ENCODE measurements at places on chromosomes 6 and 20.

GRCh38 chr6:17536586-17536985 is 63.5 kb upstream of the FAM8A1 start:
- DNase-seq = no peak

DNA sequence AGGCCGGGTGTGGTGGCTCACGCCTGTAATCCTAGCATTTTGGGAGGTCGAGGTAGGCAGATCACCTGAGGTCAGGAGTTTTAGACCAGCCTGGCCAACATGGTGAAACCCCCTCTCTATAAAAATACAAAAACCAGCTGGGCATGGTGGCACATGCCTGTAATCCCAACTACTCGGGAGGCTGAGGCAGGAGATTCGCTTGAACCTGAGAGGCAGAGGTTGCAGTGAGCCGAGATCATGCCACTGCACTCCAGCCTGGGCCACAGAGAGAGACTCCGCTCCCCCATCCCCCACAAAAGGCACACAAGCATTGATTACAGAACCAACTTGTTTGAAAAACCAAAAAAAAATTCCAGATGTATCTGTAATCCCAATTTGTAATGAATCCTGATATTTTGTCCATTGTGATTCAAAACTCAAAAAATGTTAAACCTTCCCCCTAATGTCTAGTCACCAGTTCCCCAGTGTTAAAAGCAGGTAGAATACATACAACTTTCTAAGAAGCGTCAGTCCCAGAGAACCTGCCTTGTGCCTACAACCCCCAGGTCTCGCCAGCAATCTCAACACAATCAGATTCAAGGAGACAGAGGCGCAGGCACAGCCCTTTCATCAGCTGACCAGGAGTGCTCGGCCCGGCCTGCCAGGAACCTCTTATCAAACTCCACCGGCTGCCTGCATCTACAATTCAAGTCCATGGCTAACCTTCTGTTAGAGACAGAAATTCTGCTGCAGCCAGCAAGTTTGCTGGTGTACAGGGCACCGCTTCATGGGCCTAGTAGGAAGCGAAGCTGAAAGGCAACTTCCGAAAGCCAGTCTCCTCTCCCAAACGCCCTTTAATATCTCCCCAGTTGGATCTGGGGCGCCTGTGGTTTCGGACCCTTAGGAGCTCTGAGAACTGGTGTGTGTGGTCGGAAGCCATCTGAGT is 2.1 kb downstream of the EZR start:
- DNase-seq = no peak

- DNase-seq = no peak
These were observed 5.4 kb upstream of the VSX1 start for GRCh38 chr20:25087186-25087929.

DNA sequence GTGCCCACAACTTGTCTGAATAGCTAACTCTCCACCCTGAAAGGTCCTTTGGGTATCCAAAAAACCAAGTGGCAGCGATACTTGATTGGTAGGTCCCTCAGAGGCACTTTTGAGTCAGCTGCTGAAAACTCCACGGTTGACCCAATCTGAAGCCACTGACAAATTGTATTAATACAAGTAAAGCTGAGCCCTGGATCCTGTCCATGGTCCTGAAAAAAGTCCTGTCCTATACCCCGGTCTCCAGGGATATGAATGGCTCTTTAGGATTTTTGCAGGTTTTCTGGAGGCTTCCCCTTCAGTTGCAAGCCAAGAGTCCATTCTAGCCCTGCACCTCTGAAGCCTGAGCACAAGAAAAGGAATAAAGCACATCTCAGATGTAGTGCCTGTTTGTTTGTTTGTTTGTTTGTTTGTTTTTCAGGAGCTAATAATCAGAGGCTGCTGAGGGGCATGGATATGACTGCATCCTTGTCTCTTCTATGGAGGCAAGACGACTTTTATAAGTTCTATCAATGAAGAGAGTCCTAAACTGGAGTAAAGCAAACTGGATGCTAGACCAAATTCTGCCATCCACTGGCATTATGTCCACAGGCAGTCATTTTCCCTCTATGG is 1.7 kb upstream of the SLC12A5 start:
- DNase-seq = no peak

- DNase-seq = no peak
These were observed 181.4 kb downstream of the BCAS1 start for GRCh38 chr20:53888951-53889350.

DNA sequence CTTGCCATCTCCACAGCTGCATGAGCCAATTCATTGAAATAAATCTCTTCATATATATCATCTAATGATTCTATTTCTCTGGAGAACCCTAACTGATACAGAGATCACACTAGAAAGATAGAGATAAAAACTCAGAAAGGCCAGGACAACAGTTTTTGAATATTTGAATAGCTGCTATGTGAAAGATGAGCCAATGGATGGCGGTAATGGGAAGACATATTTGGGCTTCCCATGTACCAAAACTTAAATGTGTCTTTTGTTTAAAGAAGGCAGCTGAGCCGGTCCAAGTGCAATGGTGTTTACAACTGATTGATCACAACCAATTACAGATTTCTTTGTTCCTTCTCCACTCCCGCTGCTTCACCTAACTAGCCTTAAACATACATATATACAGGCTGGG is 35.1 kb downstream of the SGK1 start:
- no peak for DNase-seq

GRCh38 chr6:129686941-129687627 is 22.9 kb downstream of the ARHGAP18 start:
- DNase-seq = no peak

DNA sequence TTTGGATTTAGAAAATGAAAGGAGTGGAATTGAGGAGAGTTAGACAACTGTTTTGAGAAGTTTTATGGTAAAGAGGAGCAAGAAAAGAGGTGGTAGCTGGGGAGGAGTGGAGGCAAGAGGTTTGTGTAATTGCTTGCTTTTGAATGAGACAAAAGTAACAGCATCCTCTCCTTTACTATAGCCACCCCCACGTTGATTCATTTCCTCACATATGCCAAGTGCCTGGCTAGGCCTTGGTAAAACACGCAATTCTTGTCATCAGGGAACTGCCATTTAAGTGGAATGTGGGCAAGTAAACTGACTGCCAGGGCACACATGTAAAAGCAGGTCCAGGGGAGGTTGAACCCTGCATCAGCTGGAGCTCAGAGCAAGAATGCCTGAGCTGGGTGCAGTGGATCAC is 4.1 kb downstream of the MTRES1 start:
- no peak for DNase-seq

DNA sequence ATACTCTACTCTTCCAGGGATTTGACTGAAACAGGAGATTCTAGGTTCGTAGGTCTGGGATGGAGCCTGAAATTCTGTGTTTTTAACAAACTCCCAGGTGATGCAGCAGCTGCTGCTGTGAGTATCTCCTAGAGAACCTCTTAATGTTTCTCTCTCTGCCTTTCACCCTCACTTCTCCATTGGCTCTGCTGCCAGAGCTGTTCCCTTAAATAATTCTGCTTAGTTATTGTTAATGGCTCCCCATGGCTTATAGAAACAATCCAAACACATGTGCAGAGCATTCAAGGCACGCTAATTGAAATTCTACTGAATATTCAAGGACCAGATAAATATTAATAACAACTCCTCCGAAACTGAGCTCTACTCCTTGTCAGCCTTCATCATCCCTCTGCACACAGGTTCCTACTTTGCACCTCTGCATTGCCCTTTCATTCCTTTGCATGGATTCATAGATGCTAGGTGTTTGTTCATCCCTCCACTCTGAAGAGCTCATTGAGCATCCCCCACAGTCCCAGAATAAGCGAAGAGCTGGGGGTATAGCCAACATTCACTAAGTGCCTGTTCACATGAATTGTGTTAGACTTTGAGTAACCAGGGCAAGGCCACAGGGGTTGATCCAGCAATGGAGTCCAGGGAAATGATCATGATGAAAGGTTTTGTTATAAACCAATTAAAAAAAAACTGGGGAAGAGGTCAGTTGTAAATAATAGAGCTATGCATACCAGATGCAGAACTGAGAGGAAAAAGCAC is 488.4 kb upstream of the JAG1 start:
- DNase-seq = no peak

GRCh38 chr20:17298171-17298570 is 71.3 kb downstream of the PCSK2 start:
- DNase-seq = no peak

DNA sequence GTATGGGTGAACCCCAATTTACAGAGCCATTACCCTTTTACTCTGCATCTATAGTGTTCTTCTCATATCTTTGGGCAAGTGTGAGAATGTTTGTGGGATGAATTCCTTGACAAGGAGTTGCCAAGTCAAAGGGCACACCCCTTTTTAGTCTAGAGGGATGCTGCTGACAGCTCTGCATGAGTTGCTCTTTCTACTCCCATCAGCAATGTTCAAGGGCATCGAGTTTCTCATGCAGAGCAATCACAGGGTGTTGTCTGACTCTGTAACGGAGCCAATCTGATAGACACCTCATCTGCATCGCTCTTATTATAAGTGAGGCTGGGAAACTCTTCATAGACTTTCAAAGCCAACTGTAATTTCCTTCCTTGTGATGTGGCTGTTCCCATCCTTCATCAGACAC is 77.4 kb downstream of the EDN3 start:
- DNase-seq = no peak

GRCh38 chr6:49519660-49520059 is 19.9 kb downstream of the GLYATL3 start:
- no peak for DNase-seq

- DNase-seq = no peak
These were observed 232.9 kb downstream of the TSHZ2 start for GRCh38 chr20:53205046-53205445.

Data from NCI-H1417 treated with DMSO at 0.1 percent for 48 hours (cell line).